ENCODE measurements at places on chromosomes 1 and 21. TPM values are rescaled to one million over a fixed set of nuclear protein-coding genes. Genes with fewer than 3 reads are reported as not detected.

- no peak for DNase-seq
Measured at GRCh38 chr1:98398092-98398491, 263.4 kb upstream of the SNX7 start.

DNA sequence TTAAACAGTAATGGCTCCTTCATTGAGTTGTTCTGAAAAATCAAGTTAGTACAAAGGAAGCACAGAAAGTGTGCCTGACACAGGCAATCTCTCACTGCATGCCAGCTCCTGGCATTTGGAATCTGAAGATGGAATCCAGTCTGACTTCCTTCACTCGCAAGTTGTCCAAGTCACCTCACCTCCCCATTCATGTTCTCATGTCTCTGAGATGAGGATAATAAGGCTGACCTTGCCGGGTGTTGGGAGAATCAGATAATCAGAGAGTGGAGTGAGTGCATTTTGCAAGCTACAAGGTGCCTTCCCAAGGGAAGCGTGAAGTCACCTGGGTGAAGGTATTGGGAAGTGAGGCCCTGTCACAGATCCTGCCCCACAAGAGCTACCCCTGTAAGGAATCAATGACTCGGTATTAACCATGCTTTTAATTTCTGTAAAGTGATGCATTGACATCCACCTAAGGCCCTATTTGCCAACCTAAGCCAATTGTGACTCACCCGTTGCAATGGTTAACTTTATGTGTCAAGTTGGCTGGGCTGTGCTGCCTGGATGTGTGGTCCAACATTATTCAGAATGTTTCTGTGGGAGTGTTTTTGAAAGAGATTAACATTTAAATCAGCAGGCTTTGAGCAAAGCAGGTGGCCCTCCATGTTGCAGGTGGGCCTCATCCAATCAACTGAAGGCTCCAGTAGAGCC lies 62.5 kb upstream of the TARBP1 start:
- DNase-seq, result no peak

DNA sequence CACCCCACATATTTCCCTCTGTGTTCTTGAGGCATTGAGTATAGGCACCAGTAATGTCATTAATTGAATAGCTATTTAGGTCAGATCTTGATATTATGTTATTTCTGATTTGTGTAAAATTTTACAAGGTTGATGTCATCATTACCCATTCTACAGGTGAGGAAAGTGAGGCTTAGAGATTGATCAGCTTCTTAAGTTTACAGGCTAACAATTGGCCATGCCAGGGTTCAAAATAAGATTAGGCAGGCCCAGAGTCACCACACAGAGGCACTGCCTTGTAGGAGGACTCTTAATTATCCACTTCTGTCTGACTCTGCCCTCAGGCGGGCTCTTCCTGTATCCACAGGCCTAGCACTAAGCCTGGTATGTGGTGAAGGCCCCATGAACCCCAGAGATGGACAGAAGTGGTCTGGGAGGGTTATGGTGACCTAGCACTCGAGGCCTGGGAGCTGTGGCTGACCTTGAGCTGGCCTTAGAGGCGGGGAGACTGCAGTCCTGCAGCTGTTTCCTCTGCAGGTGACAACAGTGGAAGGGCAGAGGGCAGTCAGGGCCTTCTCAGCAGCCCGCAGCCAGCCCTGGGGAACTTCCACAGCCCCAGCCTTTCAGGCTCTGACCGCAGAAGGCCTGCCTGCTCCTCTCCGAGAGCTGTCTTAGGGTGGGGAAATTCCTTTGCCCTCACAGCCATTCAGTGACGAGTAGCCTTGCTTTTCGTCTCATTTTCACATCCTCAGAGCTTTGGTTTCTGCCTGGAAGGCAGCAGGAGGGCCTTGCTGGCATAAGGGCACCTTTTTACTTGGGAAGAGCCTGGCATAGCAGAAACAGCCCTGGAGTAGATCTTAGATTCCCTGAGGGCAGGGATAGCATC lies 12.2 kb downstream of the ZDHHC18 start:
- DNase-seq, result peak; percentile 45

DNA sequence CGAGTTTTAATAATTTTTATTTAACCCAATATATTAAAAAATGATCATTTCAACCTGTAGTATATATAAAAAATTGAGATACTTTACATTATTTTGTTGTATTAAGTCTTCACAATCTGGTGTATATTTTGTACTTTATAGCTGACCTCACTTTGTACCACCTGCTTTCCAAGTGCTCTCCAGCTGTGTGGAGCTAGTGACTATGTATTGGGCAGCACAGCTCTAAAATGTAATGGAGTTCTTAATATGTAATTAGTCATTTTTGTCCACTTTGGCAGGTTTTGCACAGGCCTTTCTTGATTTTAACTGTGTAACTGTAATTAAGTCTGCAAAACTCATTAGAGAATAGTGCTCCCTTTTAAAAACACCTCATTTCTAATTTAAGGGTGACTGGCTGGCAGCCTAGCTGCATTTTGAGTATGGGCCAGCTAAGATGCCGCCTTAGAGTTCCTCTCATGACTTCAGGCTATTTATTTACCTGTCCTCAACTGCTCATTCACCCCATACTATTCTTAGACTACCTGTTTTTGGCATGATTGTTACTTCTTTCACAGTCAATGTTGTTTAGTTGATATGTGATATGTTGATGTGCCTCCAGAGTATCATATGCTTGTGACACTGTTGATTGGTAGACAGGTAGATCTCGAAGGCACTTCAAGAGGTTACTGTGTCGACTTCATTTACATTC lies 43.2 kb downstream of the ZYG11B start:
- DNase-seq, result no peak

- DNase-seq, result no peak
Measured at GRCh38 chr1:81682490-81682889, 118.2 kb upstream of the ADGRL2 start.

- no peak for DNase-seq
Measured at GRCh38 chr1:3552176-3552575, 59.1 kb downstream of the MEGF6 start.

DNA sequence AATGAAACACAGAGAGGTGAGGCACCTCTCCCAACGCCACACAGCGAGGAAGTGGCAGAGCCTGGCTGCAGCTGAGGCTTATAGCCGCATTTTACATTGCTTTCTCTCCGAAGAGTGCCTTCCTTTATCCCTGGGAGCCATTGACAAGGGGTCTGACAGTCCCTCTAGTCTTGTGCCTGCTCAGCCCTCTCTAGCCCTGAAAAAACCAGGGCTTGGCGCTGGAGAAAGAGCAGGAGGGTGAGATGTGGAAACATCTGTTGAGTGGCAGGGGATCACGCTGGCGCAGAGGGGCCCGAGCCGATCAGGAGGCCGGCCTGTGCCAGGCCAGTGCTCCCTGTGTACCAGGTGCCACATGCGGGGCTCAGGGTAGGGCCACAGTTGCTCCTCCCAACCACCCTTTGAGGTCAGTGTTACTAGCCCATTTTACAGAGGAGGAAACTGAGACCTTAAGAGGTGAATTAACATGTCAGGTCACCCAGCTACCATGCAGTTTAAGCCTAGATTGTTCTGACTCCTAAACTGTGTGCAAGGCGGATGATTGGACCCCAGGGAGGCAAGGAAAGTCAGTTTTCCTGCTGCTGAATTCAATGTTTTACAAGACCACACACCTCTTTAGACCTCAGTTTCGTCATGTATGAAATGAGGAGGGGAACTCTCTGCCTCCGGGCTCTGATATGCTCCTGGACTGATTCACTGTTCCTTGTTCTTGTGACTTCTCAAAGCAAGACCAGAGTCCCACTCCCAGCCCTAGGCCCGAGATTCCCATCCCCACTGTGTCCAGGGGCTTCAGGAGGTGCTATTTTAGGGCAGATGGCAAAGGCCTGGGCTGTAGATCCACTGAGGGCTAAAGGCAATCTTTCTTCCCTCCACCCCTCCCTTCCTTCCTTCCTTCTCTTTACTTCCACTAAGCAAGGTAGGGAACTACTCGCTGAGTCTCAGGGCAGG lies 28.0 kb upstream of the RUNX3 start:
- no peak for DNase-seq

The LRRC7 gene
- total RNA-seq, result not detected
